ENCODE measurements at places on chromosomes 6 and 20.

GRCh38 chr6:166940643-166941068 lies 15.7 kb downstream of the RNASET2 start:
- DNase-seq: no peak

DNA sequence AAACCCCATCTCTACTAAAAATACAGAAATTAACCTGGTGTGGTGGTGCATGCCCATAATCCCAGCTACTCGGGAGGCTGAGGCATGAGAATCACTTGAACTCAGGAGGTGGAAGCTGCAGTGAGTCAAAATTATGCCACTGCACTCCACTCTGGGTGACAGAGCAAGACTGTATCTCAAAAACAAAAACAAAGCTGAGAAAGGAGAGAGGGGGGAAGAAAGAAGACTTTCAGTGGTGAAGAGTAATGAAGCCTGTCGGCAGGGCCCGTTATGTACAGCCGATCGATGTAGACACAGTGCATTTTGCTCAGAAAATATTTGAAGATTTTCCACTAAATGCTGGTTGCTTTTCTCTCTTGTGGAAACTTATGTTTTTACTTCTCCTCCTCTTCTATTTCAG lies 13.8 kb downstream of the VAPB start:
- no peak for DNase-seq

- DNase-seq: no peak
These were observed 35.3 kb downstream of the RALGAPA2 start for GRCh38 chr20:20677186-20677585.

GRCh38 chr6:38573801-38574395 lies 65.8 kb downstream of the BTBD9 start:
- no peak for DNase-seq

GRCh38 chr20:44501448-44501847 lies 20.4 kb downstream of the SERINC3 start:
- DNase-seq: no peak

- peak; percentile 50 for DNase-seq
These were observed 136.3 kb upstream of the ZNF184 start for GRCh38 chr6:27608916-27609883.

- DNase-seq: no peak
These were observed 1.8 kb downstream of the GJA1 start for GRCh38 chr6:121436960-121437850.

DNA sequence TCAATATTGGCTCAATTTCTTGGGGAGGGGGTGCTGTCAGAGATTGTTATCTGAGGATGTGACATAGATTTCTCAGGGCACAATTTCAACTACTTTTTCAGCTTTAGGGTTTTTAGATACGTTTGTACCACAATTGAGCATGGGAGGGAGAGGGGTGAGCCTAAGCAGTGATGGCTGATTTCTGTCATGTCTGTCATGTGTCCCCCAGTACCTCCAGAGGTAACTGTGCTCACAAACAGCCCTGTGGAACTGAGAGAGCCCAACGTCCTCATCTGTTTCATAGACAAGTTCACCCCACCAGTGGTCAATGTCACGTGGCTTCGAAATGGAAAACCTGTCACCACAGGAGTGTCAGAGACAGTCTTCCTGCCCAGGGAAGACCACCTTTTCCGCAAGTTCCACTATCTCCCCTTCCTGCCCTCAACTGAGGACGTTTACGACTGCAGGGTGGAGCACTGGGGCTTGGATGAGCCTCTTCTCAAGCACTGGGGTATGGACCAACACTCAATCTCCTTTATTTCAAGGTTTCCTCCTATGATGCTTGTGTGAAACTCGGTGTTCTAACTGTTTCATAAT lies 3.4 kb downstream of the HLA-DRA start:
- DNase-seq: no peak

DNA sequence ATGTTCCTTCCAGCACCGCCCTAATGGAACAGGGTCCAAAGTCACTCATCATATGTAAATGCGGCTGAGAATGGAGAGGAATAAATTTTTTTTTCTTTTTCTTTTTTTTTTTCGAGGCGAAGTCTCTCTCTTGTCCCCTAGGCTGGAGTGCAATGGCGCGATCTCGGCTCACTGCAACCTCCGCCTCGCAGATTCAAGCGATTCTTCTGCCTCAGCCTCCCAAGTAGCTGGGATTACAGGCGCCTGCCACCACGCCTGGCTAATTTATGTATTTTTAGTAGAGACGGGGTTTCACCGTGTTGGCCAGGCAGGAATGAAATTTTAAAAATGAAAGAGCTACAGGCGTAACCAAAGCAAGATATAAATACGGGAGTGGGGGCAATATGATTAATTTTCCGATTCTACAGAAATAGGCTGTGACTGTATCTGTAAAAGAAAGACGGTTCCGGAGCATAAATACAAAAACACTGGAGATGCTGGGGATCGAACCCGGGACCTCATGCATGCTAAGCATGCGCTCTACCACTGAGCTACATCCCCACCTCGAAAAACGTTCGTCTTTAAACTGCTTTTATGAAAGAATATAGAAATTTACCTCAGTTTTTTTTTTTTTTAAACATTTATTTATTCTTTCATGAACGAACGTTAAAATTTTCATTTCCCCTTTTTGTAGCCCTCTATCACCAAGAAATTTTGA lies 132.2 kb downstream of the GPX5 start:
- peak; percentile 61 for DNase-seq

GRCh38 chr6:30491991-30492952 lies 3.0 kb downstream of the HLA-E start:
- no peak for DNase-seq

- DNase-seq: no peak
These were observed 62.5 kb upstream of the ZNFX1 start for GRCh38 chr20:49340161-49340966.

DNA sequence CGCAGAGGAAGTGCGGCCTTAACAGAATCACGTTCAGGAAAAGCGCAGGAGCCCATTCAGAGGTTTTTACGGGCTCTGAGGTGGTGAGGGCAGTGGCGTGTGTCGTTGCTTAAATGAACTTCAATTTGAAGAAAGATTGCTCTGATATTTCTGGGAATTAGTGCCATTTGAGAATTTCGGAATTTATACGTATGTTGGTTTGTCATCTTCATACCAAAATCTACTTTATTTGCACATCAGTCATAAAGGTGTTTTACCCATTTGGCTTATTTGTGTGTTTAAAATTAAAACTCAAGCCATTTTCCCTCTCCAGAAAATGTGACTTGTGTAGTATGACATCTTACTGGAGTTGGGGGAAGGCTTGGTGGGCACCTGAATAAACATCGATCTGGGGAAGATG lies 48.1 kb upstream of the TULP4 start:
- no peak for DNase-seq

DNA sequence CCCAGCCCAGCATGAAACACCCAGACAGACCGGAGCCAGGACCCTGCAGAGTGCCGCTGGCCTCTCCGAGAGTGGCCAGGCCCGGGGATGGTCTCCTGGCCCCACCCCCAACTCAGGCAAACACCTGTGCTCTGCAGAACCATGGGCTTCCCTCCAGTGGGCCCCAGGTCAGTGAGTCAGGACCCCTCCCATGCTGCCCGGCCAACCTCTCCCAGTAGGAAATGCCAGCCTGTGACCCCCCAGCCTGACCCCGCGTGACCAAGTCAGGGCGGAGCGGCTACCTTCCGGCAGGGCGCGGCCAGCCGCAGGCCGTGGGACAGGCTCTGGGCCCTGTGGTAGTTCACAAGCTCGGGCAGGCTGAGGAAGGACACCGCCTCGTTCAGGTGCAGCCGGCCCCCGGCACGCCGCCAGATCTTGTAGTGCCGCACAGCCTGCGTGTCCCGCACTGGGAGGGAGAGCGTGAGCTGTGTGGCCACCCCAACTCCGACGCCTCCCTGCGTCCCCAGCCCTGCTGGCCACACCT lies 3.2 kb downstream of the PTK6 start:
- no peak for DNase-seq

DNA sequence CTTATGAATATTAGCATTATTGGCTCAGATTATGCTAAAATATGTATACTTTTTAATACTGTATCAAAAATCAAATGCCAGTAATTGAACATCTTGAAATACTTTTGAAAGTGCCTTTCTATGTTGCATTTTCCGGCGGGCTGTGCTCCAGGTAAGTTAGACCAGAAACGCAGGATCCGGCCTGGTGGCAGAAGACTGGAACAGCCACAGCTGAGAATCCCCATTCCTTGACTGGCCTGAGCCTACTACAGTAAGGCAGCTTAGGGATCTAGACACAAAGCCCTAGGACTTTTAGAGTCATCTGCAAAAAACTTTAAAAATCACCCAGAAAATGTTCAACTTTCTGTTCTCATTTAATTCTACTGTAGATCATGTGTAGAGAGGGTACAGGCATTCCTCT lies 138.8 kb upstream of the C6orf118 start:
- no peak for DNase-seq

DNA sequence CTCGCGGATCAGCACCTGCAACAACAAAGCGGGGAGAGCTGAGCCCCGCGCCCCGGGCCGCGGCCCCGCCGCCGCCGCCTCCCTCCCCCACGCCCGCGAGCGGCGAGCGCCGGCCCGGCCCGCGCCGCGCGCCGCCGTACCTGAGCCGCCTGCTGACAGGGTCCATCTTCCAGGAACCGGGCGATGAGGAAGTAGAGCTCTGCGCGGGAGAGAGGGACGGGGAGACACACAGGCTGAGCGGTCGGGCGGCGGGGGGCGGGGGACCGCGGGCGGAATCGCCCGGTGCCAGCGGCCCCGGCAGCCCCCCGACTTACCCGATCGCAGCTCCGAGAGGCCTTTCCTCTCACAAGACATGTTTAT lies 359 bp downstream of the PHIP start:
- DNase-seq: peak; percentile 52

GRCh38 chr6:13813621-13814175 lies 659 bp downstream of the MCUR1 start:
- peak; percentile 79 for DNase-seq

DNA sequence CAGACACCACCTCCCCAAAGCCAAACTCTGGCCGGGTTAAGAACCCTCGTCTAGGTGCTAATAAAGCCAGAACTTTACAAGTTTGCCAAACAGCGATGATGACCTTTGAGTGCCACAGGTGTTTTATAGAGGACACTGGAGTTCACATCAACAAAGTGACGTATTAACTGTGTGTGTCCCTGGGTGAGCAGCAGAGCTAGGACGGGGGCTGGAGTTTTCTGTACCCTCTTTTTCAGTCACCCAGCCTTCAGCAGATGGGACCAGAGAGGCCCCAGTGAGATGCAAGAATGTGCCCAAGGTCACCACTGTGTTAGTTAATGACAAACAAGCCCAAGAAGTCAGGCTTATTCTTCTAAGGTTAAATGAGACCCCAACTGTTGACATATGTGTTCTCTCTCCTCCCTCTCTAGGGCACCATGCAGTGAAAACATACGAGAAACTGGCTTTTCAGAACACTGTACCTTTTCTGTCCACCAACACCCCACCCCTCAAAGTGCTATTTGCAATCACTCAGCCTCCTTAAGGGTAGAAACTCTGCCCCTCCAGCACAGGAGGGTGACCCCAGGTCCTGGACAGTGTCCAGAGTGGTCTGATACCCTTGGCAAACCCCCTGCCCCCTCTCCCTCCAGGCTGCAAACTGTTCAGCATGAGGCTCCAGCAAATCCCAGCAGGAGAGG lies 5.2 kb downstream of the SDC4 start:
- DNase-seq: no peak

DNA sequence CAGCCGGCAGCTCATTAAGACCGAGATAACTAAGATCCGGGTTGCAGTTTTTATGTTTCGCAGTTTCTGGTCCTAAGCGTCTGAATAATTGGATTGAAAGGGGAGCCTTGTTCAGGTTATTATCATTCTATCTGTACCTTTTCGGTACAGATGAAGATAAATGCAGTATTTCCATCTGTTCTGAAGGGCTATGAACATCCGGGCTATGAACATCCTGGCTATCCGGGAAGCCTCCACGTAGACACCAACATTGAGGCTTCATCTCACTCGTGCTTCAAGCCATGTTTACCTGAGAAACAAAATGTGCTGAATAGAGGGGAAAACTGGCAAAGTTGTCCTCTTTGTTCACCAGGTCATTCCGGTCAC lies 399 bp upstream of the REPS1 start:
- no peak for DNase-seq

GRCh38 chr6:116877743-116878142 lies 701 bp downstream of the RFX6 start:
- DNase-seq: no peak

- DNase-seq: no peak
These were observed 50.5 kb downstream of the BFSP1 start for GRCh38 chr20:17480696-17481095.

DNA sequence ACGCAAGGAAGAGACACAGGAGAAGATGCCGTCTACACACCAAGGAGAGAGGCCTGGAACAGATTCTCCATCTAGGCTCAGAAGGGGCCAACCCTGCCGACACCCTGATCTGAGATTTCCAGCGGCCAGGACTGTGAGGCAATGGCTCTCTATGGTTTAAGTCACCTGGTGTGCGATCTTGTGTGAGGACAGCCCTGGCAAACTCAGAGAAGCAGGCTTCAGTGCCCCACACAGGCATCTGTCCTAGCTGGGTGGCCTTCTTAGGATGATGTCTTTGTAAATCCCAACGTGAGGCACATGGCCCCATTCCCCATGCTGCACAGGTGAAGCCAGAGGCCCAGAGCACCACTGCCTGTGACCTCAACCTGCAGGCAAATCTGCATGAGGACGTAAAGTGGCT lies 87.6 kb upstream of the FRMD1 start:
- no peak for DNase-seq

DNA sequence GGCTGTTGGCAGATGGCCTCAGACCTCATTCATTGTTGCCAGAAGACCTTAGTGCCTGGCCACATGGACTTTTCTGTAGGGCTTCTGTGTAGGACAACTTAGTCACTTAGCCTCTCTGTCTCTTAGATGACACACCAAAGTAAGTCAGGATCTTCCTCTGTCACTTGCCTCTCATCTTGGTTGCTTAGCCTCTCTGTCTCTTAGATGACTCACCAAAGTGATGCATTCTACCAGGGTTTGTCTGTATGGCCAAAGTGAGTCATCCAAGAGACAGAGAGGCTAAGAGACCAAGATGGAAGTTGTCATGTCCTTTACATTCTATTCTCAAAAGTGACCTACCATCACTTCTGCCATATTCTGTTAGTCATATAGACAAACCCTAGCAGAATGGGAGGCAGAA lies 255.9 kb upstream of the DEFB112 start:
- no peak for DNase-seq

GRCh38 chr6:163170294-163170883 lies 244.1 kb upstream of the QKI start:
- DNase-seq: peak; percentile 43

- DNase-seq: no peak
These were observed 116.6 kb upstream of the DUSP22 start for GRCh38 chr6:175680-176079.

Data from GM10248 (cell line).